ENCODE measurements at places on chromosomes 5 and 9. TPM values are rescaled to one million over a fixed set of nuclear protein-coding genes. Genes with fewer than 3 reads are reported as not detected.
A peak's percentile ranks its signal among the peaks of the same experiment; 100 is the strongest.

Gene CCDC171
- 0.87 TPM for total RNA-seq

Gene CTXN3
- not detected for total RNA-seq

Gene NIM1K
- 0.58 TPM for total RNA-seq

Gene CCL27
- not detected for total RNA-seq

Gene KCNIP1
- total RNA-seq = not detected

Gene SPACA9
- 3.9 TPM for total RNA-seq

Gene PCDHB12
- total RNA-seq = 3.3 TPM

Gene SNX30
- total RNA-seq = 13.9 TPM

Gene HTR1A
- total RNA-seq = not detected

DNA sequence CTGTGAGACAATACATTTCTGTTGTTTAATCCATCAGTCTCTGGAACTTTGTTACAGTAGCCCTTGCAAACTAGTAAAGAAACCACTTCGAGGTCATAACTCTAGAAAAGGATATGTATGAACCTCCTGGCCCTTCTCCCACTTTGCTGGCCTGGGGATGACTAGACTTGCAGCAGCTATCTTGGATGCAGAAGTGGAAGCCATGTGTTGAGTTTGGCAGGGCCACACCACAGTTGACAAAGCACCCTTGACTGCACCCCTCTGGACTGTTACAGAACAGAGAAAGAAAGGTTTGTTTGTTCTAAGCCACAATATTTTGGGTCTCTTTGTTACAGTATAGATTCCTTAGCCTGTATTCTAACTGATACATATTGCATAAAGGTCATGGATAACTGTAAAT lies 183.2 kb upstream of the TAS2R1 start:
- DNase-seq = no peak

GRCh38 chr5:43007246-43007910 lies 32.7 kb downstream of the ANXA2R start:
- peak; percentile 93 for DNase-seq

- DNase-seq = no peak
These were observed 80.4 kb downstream of the ALDH7A1 start for GRCh38 chr5:126514558-126515141.

DNA sequence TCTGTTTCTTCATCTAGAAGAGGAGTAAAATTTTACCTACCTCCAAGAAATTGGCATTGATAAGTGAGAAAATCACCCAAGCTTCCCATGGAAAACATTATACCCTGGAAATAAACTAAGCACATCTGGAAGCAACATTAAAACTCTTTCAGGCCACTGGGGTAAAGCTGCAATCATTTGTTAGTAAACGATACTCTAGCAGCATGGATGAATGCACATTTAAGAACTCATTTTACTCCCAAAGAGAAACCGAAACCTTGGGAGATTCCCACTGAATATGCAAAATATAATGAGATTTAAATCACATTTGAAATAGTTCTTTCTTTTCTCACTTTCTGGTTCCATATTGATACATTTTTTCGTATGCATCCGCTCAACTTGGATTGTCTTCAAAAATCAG lies 467.5 kb downstream of the EFNA5 start:
- DNase-seq = no peak

GRCh38 chr9:21095561-21095960 lies 17.8 kb upstream of the IFNB1 start:
- no peak for DNase-seq

GRCh38 chr9:138112090-138112748 lies 234.6 kb downstream of the CACNA1B start:
- no peak for DNase-seq

DNA sequence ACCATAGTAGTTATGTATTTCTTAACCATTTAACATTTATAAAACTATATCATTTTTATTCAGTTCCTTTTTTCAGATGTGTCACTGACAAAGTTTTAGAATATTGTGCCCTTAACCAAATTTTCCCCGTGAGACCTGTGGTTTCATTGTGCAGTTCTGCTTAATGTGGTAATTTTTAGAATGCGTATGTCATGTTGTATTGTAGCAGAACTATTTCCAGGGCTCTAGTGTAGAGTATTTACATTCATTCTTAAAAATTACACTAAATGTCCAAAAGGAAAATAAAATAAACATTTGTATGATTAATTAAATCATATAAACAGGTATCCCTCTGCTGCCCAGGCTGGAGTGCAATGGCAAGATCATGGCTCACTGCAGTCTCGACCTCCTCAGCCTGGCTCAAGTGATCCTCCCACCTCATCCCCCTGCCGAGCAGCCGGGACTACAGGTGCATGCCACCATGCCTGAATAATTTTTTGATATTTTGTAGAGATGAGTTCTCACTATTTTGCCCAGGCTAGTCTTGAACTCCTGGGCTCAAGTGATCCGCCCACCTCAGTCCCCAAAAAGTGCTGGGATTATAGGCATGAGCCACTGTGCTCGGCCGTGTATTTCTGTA lies 15.4 kb downstream of the SERINC5 start:
- no peak for DNase-seq

GRCh38 chr5:84384604-84385575 lies at the start of gene EDIL3:
EDIL3 (minus strand) TSS chr5:84384880; CDS start chr5:84384374, 506 bp downstream.
- no peak for DNase-seq

DNA sequence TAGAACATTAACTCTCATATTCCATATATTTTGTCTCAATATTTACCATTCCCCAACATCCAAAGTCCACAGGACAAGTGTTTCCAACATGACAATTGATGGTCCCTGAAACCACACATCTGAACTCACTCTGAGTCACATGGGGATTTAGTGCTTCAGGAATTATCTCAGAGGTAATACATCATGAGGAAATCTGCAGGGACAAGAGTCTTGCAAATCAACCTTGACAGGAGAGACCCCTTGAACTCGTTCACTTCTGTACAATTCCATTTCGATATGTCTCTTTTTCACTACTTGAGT lies 119.7 kb upstream of the ABCA1 start:
- DNase-seq = no peak

GRCh38 chr5:167696558-167697314 lies 594.7 kb upstream of the WWC1 start:
- DNase-seq = no peak

- DNase-seq = no peak
These were observed 86.8 kb upstream of the OSMR start for GRCh38 chr5:38758774-38759600.

GRCh38 chr9:76162086-76162730 lies 232.0 kb downstream of the RFK start:
- no peak for DNase-seq

DNA sequence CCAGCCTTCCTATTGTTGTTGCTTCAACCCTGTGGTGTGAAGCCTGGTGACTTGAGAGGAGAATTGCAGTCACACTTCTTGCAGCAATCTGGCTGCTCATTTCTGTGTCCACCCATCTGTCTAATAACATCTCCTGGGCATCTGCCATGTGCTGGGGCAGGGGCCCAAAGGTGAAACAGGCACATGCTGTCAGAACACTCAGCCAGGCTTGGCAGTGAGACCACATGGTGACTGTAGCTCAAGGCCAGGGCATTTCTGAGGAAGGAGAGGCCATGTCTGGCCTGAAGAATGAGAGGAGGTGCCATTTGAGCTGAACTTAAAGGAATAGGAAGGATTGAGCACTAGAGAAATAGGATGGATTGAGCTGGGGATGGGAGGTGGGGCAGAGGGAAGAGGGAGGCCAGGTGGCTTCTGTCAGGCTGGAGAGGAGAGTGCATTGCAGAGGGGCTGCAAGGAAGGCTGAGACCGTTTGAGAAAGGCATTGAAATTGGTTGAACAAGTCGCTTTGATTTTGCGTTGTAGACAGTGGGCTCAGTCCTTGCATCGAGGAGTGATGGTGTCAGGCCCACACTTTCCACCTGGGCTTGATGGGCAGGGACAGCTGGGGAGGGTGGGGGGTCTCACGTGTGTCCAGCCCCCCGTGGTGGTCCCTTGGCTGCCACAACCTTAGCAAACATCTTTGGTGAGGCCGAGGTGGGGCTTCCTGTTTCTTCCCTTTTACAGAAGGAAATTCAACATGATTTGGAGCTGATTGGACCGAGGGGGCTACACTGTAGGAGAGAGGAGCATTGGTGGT lies 222.4 kb downstream of the CACNA1B start:
- DNase-seq = peak; percentile 67

All from mesenteric fat pad (tissue), 1 donor.